ENCODE measurements at places on chromosomes 4 and X.

DNA sequence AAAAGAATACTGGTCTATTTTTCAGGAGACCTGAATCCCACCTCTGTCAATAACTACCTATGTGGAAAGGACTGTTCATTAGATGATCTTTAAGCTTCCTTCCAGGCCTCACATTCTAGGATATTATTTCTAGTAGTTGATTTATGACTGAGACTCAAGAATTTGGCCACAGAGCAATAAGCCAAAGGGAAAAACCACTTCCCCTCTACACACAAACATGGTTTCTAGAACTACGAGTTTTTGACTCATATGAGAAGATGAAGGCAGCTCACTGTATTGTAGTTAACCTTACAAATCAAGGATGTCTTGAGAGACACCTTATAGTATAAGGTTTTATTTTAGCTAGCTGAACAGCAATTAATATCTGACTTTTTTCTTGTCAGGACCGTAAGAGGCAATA, 36.9 kb upstream of the GDPD2 start:
- DNase-seq, result no peak

DNA sequence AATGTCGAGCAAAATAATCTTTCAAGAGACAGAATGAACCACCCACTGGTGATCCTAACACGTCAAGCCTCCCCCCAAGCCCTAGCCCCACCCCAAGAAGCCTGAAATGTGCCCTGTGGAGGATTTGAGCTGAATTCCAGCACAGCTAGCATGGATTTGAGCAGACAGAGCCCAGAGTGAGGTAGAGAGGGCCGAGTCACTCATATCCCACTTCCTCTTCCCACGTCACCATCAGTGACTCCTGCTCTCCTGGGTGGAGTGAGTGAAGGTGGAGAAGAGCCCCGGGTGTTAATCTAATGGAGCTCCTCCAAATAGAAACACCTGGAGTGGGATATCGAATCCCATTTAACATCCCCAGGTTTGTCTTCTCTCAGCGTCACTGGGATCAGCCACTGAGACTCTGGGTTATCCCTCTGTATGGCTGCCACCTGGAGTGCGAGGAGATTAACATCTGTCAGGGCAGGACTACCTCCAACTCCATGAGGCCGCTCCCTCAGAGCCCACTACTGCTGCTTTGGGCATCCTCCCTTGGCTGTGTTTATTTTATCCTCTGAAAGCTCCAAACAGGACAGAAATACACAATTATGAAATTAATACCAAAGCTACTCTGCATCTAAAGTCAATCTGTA, 136.6 kb downstream of the NWD2 start:
- no peak for DNase-seq

DNA sequence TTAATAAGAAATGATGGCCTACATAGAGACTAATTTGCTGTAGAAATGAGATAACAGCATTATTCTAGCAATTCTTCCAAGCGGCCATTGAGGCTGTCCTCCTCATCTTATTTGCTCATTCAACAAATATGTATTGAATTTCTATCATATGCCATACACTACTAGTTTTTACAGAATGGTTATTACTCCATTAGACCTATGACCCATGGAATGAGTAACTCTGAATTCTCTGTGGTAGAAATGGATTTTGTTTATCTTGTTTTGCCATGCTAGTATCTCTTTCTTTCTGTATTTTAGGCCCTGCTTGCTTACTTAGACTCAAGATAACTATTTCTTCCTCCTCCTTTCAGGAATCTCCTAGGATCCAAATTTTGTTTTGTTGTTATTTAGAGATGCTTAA, 103.5 kb downstream of the RPA4 start:
- no peak for DNase-seq

DNA sequence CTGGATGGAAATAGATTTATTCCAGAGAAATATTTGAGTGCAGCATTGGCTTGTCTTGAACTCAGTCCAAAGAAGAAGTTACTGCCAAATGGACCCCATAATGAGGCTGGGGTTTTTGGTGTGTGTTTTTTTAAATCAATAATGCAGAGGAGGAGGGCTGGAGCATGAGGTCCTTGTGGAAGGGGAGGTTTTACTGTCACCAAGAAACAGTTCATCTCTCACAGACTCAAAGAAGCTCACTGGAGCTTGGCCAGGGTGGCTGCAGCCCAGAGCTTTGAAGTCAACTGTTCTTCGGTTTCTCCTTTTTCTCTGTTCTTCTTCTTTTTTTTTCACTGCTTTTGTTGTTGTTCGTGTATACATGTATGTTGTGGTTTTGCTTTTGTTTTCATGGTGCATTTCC, 377.7 kb downstream of the FBXW7 start:
- DNase-seq, result no peak

All from activated naive CD8-positive, alpha-beta T cell treated with anti-CD3 and anti-CD28 coated beads, Interleukin-2, amount 50 U/mL, for 24 hours (primary cell).